CD4-positive, alpha-beta T cell treated with Interleukin-4 for 4 hours (primary cell): ENCODE measurements at places on chromosomes 11 and 22.

GRCh38 chr22:50432131-50432876 lies 42.5 kb downstream of the SBF1 start:
- no peak for DNase-seq

DNA sequence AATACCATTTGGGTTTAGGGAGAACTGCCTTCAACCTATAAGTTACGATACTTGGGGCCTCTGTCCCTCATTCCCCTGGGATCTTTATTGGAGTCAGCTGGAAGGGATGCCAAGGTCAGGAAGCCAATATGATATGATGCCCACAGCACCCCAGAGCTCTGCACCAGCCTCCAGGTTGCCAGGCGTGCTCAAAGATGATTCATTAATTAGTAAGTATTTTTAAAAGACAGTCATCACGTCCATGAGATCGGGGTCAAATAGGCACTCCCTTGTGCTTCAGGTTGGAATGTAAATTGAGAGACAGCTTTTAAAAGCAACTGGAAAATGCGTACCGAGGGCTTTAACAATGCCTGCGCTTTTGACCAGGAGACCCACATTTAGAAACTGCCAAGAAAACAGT lies 57.0 kb upstream of the CD5 start:
- DNase-seq: no peak

DNA sequence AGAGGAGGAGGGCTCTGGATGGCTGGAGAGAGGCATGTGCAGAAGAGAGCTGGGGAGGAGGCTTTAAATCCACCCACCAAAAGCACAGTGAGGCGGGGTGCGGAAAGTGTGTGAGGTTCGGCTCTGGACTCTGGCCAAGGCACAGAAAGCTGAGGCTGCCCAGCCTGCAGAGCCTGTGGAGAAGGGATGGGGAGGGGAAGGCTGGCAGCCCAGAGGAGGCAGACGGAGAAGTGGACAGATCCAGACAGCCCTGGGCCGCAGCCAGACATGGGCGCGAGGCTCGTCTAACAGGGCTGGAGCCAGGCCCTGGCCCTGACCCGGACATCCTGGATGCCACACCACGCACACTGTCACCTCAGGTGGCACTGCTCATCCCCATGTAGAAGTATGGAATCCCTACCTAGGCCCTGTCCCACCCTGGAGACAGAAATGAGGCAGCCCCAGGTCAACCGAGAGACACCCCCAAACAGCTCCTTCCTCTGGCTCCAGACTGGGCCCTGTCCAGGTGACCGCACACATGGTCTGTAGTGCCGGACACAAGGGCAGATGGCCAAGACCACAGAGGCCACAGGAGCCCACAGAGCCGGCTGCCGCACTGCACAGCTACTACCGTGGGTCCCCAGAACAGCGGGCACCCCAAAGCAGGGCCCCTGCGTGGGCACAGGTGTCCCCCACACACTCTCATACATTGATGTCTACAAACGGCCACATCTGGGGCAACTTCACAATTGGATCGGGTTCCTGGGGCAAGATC lies 16.6 kb upstream of the MOB2 start:
- DNase-seq: no peak

GRCh38 chr22:35135165-35135564 lies 69.2 kb downstream of the ISX start:
- no peak for DNase-seq

DNA sequence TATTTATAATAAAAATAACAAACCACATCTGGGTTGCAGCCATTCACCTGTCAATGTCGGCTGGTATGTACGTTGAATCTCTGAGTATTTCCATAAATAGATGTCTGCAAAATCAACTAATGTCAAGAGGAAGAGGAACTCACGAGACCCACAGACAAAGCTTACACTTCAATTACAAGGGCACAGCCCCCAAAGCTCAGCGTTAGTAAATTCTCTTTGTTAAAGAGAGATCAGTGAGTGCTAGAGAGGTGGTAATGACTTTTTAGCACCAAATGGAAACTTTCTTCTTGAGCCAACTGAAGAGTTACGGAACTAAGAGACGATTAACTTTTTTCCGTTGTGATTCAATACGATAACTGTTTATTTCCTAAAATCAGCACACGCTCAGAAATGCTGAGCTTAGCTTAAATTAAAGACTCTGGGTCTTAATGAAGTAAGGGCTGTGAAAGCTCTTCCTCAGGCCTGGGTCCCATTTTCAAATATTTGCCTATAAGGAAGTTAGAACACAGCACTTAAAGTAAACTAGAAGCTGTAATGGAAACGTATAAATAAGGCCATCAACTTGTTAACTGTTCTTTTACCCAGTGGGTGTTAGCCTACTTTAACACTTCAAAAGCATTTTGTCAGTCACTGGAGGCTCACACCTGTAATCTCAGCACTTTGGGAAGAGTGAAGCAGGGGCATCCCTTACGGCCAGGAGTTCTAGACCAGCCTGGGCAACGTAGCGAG lies 22.8 kb upstream of the TFIP11 start:
- DNase-seq: no peak

DNA sequence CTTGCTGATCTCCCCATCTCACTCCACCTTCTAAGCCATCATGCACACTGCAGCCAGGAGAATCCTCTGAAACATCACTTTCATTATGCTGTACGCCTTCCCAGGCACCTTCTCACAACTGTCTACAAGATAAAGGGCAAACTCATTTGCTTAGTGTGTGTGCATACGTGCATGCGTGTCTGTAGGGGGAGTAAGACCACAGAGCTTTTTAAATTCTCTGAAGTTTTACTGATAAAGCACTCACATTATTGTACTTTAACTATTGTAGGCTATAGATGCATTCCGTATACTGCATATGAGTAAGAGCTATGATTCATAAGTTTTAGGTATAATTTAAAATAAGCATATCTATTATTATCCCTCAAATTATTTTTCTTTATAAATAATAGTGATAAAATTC lies 15.3 kb upstream of the ANKK1 start:
- DNase-seq: no peak
